Naive thymus-derived CD4-positive, alpha-beta T cell (primary cell): ENCODE measurements at places on chromosomes 7 and 10. TPM values are rescaled to one million over a fixed set of nuclear protein-coding genes. Genes with fewer than 3 reads are reported as not detected.

PRKCQ gene
- 67.8 TPM for total RNA-seq

CHAT gene
- not detected in 2 replicates for total RNA-seq

- H3K36me3 ChIP-seq, result no peaks in the 10 kb centered on the region
- no peaks in the 10 kb centered on the region for H3K27me3 ChIP-seq
- no peak for DNase-seq
- no peak overlapping the region for H3K4me3 ChIP-seq
These were observed 1.1 kb upstream of the ARHGAP22 start for GRCh38 chr10:48605786-48606529.

DNA sequence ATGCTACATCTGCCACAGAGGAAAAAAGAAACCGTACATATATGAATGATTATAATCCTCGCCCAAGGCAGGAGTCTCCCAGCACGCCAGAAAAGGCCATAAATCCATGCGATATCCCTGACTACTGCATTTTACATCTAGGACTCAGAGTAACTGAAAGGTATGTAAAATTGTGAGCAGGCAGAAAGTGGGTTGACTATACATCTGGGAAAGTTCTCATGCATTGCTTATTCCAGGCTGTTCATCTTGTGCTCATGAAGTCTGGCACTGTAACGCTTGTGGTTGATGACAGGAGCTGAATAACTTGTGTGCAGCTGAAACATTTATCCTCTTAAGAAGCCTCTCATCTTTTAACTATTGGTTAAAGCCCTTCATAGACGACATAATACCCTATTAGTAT, 193.4 kb upstream of the STEAP4 start:
- no peaks in the 10 kb centered on the region for H3K36me3 ChIP-seq
- H3K27me3 ChIP-seq, result no peaks in the 10 kb centered on the region
- no peak overlapping the region for H3K4me3 ChIP-seq
- no peaks in the 10 kb centered on the region for H3K4me1 ChIP-seq
- no peak for DNase-seq
- no peak overlapping the region for H3K27ac ChIP-seq

TECPR1 gene
- total RNA-seq, result 119 TPM

DNA sequence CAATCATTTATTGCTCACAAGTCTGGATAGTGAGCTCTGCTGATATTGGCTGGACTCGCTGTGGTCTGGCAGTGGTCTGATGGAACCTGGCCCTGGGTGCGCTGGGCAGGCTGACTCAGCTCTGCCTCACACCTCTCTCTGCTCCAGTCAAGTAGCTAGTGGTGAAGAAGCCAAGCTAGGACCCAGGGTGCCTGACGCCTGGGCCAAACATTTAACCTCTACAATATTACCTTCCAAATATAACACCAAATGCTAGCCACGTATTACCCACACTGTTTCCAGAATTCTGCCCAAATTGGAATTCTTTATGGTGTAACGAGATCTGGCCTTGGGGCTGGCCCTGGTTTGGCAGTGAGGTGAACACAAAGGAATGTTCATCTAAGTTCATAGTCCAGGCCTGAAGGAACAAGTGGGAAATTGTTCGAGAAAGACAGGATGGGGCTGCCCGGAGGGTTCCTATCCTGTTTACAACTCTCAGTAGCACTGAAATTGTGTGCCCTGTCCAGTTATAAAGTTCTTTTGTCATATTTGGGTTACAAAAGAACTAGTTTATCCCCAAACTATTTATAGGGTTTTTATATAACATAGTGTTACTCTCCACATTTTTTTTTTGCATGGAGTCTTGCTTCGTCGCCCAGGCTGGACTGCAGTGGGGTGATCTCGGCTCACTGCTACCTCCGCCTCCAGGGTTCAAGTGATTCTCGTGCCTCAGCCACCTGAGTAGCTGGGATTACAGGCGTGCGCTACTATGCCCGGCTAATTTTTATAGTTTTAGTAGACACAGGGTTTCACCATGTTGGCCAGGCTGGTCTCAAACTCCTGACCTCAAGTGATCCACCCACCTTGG, 16.3 kb downstream of the OR2AE1 start:
- H3K27me3 ChIP-seq, result no peaks in the 10 kb centered on the region
- no peak overlapping the region for H3K27ac ChIP-seq
- H3K4me3 ChIP-seq, result no peak overlapping the region
- no peak for DNase-seq
- H3K36me3 ChIP-seq, result no peaks in the 10 kb centered on the region
- H3K4me1 ChIP-seq, result no peaks in the 10 kb centered on the region

DNA sequence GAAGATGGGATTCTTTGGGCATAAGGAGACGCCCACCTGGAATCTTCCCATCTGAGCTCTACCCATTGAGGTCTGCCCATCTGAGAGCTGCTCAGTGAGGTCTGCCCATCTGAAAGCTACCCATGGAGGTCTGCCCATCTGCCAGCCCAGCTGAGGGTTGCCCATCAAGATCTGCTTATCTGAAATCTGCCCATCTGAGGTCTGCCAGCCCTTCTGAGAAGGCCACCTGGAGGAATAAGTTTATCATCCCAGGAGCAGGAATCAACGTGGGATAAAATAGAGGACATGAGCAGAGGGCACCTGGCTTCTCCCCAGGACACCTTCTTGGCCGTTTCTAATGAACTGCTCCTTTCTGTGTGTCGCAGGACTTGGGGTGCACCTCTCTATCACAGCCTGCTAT, 35.3 kb upstream of the PDZD8 start:
- H3K4me1 ChIP-seq, result no peaks in the 10 kb centered on the region
- H3K27me3 ChIP-seq, result no peaks in the 10 kb centered on the region
- no peak for DNase-seq
- no peak overlapping the region for H3K4me3 ChIP-seq
- no peaks in the 10 kb centered on the region for H3K36me3 ChIP-seq
- H3K27ac ChIP-seq, result no peak overlapping the region

- no peak overlapping the region for H3K4me3 ChIP-seq
- no peaks in the 10 kb centered on the region for H3K36me3 ChIP-seq
- DNase-seq, result no peak
- no peaks in the 10 kb centered on the region for H3K4me1 ChIP-seq
- H3K27ac ChIP-seq, result no peak overlapping the region
These were observed 291.3 kb downstream of the WDR37 start for GRCh38 chr10:1347525-1347924.

DNA sequence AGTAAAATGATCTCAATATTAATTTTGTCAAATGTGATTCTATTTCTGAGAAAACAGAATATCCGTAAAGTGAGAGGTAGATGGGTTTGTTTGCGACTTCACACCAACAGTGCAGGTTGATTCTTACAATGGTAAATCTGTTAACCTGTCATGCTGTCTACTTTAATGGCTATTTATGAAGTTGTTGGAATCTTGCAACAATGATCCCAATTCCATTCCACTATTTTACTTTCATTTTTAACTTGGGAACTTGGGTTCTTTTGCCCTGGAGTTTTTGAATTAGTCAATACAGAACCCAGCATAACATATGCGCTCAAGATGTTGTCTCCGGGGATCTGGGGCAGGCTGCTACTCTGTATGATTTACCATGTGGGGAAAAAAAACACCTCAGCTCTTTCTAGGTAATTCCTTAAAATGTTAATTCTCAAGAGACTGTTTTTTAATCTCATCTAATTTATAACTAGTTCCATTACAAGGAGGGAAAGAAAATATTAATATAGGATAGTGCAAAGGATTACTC, 1.2 kb downstream of the LGI1 start:
- DNase-seq, result no peak
- H3K27me3 ChIP-seq, result no peaks in the 10 kb centered on the region
- H3K36me3 ChIP-seq, result no peaks in the 10 kb centered on the region

GRCh38 chr10:52517012-52517411, 202.9 kb downstream of the DKK1 start:
- no peak for DNase-seq
- H3K27me3 ChIP-seq, result no peaks in the 10 kb centered on the region
- no peak overlapping the region for H3K4me3 ChIP-seq
- no peaks in the 10 kb centered on the region for H3K4me1 ChIP-seq

- peak within 1 kb of the TSS; percentile 29 for H3K27ac ChIP-seq
- peak; percentile 61 for DNase-seq
- H3K4me3 ChIP-seq, result peak within 1 kb of the TSS; percentile 27
These were observed at the start of gene GJC3 for GRCh38 chr7:99928994-99929729. Gene GJC3, minus strand, starts transcription at chr7:99929620. Its CDS starts 0 bp downstream, at chr7:99929620.

- no peak overlapping the region for H3K4me3 ChIP-seq
- no peaks in the 10 kb centered on the region for H3K27me3 ChIP-seq
- no peak for DNase-seq
- H3K4me1 ChIP-seq, result no peaks in the 10 kb centered on the region
- no peak overlapping the region for H3K27ac ChIP-seq
These were observed 88.0 kb upstream of the ZMIZ1 start for GRCh38 chr10:78980815-78981214.

POU6F2 gene
- total RNA-seq, result not detected

DNA sequence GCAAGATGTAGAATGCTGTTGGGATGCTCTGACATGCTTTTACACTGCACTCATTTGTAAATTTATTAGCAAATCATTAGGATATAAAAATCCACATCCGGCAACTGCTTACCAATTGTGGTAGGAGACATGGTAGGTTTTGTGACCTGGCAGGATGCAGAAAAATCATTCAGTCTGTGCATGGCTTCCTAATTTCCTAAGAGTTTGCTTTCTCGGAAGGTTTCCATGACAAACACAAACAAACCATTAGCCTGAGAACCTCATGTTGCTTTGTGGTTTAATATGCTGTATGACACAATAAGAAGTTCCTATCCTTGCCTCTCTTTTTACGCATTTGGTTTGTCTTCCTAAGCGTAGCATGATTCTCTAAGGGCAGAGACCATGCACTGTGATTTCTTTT, 14.7 kb upstream of the LMBR1 start:
- H3K27ac ChIP-seq, result no peak overlapping the region
- H3K4me1 ChIP-seq, result peaks cover 11% of the 10 kb centered on the region
- no peak overlapping the region for H3K4me3 ChIP-seq
- DNase-seq, result no peak
- no peaks in the 10 kb centered on the region for H3K36me3 ChIP-seq

GSDME gene
- total RNA-seq, result 0.69 TPM

DNA sequence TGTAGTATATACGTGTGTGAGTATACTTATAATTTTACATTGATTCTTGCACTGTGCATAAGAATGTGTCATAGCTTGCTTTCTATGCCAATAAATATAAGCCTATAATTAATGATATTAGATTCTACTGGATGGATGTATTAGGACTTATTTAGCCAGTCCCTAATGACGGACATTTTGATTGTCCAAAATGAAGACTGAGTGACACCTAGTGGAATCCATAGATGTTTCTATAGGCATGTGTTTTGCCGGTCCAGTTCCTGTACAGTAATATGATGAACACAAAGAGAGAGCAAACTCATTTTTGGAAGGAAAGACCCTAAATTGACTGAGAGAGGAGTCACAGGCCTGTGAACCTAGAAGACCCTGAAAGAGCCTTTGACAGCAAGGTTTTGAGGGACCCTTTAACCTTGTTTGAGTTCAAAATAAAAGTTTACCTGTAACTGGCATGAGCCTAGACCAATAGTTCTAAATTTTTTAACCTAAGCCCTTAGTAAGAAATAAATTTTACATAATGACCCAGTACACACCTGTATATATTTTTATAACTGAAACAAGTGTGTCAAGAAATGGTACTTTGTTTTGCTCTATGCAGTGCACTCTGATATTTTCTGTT, 42.4 kb upstream of the AGBL3 start:
- no peaks in the 10 kb centered on the region for H3K36me3 ChIP-seq
- H3K27ac ChIP-seq, result no peak overlapping the region
- H3K4me3 ChIP-seq, result no peak overlapping the region
- H3K4me1 ChIP-seq, result peaks cover 13% of the 10 kb centered on the region
- no peak for DNase-seq

DNA sequence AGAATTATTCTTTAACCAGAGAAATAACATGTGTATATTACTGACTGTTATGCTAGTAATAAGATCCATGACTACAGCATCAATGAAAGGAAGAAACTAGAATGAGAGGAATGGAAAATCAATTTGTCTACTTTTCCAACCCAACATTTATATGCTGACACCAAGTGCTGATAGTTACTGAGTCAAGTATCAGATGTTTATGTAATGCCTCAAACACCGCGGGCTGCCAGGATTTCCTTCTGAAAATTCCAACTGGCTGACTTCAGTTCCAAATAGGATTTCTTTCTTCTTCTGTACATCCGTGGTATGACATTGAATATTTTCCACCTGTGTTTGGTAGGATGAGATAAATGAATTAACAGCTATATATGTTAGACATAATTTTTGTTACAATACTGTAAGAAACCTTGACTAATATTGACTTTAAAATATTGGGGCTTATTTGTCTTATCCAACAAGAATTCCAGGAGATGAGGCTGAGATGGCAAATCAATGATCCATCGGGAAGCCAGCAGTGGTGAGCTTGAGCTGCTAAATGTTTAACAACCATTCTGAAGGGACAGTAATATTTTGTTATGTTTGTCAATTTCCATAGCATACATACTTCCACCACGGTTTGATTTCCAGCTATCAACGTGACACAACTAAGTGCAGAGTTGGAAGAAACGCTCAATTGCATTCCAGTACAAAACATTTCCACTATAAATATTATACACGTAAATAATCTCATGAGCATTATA, 435.2 kb upstream of the AUTS2 start:
- no peak for DNase-seq
- no peak overlapping the region for H3K4me3 ChIP-seq
- no peak overlapping the region for H3K27ac ChIP-seq
- H3K36me3 ChIP-seq, result no peaks in the 10 kb centered on the region
- H3K4me1 ChIP-seq, result no peaks in the 10 kb centered on the region

DNA sequence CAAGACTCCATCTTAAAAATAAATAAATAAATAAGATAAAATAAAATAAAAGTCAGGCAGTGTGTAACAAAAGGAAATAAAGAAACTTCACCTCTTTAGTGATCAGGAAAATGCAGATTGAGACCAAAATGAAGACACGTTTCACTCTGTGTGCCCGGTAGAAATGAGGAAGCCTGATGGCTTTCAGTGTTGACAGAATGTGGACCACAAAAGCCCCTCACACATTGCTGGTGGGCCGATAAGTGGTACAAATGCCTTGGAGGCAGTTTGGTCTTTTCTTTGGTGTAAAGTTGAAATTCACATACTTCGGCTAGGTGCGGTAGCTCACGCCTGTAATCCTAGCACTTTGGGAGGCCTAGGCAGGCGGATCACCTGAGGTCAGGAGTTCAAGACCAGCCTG, 44.5 kb upstream of the PFKFB3 start:
- H3K27me3 ChIP-seq, result no peaks in the 10 kb centered on the region
- H3K27ac ChIP-seq, result no peak overlapping the region
- no peaks in the 10 kb centered on the region for H3K36me3 ChIP-seq
- H3K4me1 ChIP-seq, result peaks cover 15% of the 10 kb centered on the region

GRCh38 chr10:101896225-101896877, 52.8 kb upstream of the KCNIP2 start:
- peaks cover 5% of the 10 kb centered on the region for H3K36me3 ChIP-seq
- H3K27ac ChIP-seq, result no peak overlapping the region
- no peak for DNase-seq

- H3K36me3 ChIP-seq, result no peaks in the 10 kb centered on the region
- no peaks in the 10 kb centered on the region for H3K27me3 ChIP-seq
- no peaks in the 10 kb centered on the region for H3K4me1 ChIP-seq
- no peak overlapping the region for H3K4me3 ChIP-seq
These were observed 39.6 kb downstream of the DYNC1I1 start for GRCh38 chr7:95811846-95812445.

AQP1 gene
- not detected for total RNA-seq

ZNF727 gene
- 0.51 TPM for total RNA-seq
